Karpas-422 (cell line): ENCODE measurements at places on chromosomes 6 and 20.

- DNase-seq: no peak
Measured at GRCh38 chr20:5835871-5836270, 85.7 kb downstream of the SHLD1 start.

- no peak for DNase-seq
Measured at GRCh38 chr6:139872665-139873064, 498.2 kb upstream of the CITED2 start.

DNA sequence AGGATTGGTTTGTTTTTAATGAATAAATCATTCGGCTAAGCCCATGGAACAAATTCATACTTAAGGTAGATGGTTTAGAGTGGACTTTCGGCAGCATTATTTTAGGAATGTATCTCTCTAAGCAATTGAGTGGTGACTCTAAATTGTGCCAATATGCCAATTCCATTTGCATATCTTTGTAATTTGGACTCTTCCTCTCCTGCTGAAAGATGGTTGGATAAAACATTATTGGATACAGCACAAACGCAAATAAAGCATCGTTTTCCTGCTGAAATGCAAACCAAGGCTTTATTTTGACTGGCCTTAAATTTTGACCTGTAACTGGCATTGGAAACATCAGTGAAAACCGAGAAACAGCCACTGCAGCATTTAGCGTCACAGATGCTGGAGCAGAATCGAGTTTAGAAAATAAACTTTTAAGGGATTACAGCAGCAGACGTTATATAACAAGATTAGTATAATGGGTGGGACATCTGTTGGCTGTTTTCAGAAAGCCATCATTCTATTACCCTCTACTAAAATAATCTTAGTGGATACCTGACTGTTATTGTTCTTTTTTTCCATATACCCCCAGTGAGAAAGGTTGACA is 726.0 kb downstream of the KIF16B start:
- DNase-seq: no peak

DNA sequence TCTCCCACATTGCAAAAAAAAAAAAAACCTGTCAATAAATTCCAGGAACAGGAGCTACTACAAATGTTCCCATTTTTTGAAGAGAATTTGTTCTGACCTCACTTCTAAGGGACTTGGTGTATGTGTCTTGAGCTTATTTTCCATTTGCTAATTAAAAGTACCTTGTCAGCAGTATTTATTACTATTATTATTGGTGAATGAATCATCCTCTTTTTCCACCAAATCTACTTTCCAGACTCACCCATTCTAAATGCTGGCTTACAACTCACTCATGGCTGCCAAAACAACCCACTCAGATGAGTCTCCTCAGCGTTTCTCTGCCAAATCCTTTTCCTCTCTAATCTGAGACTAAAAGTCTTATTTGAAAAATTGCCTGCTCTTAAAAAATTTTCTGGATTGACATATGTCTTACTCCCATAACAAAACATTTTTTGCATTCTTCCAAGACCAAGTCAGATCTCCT is 33.2 kb upstream of the TASP1 start:
- no peak for DNase-seq

- DNase-seq: no peak
Measured at GRCh38 chr6:128580224-128581110, 60.1 kb upstream of the PTPRK start.

- DNase-seq: no peak
Measured at GRCh38 chr20:48006036-48006833, 221.0 kb upstream of the SULF2 start.

DNA sequence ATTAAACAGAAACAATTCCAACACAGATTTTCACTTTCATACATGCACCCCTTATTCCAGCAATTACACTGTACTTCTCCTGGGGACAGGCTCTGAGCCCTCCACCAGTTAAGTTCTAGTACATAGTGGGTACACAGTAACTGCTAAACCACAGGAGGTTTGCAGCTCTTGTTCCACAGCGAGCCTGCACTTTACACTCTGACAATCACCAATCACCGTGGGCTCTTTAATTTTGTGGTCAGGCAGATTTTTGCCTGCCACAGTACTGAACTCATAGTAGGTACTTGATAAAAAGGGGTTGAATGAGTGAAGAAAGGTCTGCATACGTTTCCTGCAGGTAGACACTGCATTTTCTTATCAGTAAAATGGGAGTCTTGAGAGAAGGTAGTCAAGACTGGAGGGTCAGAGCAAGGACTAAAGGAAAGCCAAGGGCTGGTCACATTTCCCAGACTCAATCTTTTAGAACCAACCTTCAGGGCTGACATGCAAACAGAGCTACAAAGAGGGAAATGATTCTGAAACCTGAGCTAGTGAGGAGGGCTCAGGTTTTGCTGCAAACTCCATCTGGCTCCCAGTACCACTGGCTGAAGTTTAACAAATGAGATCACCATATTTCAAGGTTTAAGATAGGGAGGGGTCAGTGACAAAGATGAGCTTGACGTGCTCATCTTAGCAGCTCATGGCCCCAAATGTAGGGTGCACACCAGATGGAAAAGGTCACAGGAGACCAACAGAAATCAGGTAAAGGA is 404.6 kb downstream of the BTBD9 start:
- peak; percentile 64 for DNase-seq

DNA sequence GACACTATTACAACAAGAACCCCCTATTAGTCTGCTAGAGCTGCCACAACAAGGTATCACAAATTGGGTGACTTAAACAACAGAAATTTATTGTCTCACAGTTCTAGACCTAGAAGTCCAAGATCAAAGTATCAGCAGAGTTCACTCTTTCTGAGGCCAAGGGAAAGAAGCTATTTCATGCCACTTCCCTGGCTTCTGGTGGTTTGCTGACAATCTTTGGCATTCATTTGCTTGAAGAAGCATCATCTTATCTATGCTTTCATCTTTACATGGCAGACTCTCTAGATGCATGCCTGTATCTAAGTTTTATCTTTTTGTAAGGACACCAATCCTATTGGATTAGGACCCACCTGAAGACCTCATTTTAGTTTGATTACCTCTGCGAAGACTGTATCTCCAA is 296.8 kb upstream of the MARCKS start:
- DNase-seq: no peak

- no peak for DNase-seq
Measured at GRCh38 chr6:135412761-135413160, 84.8 kb downstream of the AHI1 start.

DNA sequence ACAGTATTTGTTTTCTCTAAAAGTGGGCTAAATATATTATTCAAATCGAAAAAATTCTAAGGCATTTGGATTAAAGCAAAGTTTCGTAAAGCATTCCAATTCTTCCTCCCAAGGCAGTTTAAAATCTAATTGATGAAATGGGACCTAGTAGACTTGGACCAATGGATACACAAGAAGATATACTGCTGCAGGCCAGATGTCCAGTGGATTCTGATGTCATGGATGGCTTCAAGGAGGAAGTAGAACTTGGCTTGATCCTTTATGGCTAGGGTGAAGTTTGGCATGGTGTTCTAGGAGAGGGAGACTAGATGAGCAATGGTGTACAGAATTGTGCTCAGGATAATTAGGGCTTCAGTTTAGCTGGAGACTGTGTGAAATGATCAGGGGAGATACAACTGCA is 559.5 kb upstream of the MMS22L start:
- DNase-seq: no peak
